T-helper 17 cell (primary cell): ENCODE measurements at places on chromosomes 2 and 18.

DNA sequence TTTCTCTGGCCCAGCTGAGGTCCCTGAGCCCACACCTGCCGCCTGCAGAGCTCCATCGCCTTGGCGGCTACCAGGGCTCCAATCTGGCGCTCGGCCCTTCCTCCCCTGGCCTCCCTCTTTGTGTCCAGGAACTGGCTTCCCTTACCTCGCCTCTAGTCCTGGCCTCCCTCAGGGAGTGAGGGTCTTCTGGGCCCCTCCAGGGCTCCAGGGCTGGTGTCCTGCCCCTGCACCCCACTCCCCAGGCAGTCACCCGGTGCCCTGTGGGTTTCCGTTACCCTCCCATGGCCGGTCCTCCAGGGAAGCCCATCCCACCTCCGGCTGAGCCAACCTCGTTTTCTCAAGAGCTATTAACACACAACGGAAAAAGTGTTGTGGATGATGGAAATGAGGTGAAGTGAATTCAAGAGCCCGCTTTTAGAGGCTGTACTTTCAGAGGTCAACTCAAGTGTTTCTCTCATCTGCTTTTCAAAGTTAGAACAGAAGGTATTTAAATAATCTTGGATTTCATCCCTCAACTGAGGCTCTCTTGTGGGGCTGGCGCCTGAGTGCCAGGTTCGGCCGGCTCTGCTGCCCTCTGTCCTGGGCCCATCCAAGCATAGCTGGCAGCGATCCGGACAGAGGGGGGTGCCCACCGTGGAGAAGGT lies 131.9 kb downstream of the ASB1 start:
- H3K4me1 ChIP-seq: no peaks in the 10 kb centered on the region
- H3K4me3 ChIP-seq: no peak overlapping the region
- no peaks in the 10 kb centered on the region for H3K36me3 ChIP-seq
- DNase-seq: no peak

DNA sequence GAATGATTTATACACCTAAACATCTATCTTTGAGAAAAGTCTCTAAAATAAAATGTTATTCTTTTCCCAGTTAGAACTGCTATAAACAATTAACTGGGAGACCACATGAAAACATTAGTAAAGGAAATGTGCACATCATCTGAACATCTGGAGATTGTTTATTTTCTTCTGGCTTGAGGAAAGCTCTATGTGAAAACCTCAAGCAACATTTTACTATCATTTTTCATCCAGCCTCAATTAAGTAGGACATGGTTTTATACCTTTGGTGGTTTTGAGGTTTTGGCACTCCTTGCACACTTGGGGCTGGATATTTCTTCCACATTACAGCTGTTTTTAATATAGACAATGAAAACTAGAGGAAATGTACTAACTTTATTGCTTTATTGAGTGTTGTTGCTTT lies 609.5 kb upstream of the SLC8A1 start:
- H3K4me3 ChIP-seq: no peak overlapping the region
- no peaks in the 10 kb centered on the region for H3K4me1 ChIP-seq
- H3K27me3 ChIP-seq: no peaks in the 10 kb centered on the region

DNA sequence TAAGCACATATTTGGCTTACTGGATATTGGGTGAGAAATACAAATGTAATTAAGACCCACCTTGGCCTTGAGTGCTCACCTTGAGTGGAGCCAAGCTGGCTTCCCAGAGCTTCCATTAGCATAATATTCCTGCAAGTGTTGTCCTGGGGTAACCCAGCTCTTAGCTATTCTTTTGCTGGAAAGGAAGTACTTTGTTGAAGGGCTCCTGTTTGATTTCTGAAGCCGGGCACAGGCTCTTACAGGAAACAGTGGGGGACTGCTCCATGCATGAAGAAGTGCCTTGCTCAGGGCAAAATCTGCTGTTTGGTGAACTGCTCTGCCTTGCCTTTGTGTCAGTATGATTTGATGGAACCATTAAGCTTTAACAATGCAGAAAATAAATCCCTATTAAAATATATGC lies 325.4 kb downstream of the SMAD2 start:
- DNase-seq: no peak
- H3K4me3 ChIP-seq: no peak overlapping the region
- H3K27ac ChIP-seq: no peak overlapping the region
- H3K36me3 ChIP-seq: no peaks in the 10 kb centered on the region

DNA sequence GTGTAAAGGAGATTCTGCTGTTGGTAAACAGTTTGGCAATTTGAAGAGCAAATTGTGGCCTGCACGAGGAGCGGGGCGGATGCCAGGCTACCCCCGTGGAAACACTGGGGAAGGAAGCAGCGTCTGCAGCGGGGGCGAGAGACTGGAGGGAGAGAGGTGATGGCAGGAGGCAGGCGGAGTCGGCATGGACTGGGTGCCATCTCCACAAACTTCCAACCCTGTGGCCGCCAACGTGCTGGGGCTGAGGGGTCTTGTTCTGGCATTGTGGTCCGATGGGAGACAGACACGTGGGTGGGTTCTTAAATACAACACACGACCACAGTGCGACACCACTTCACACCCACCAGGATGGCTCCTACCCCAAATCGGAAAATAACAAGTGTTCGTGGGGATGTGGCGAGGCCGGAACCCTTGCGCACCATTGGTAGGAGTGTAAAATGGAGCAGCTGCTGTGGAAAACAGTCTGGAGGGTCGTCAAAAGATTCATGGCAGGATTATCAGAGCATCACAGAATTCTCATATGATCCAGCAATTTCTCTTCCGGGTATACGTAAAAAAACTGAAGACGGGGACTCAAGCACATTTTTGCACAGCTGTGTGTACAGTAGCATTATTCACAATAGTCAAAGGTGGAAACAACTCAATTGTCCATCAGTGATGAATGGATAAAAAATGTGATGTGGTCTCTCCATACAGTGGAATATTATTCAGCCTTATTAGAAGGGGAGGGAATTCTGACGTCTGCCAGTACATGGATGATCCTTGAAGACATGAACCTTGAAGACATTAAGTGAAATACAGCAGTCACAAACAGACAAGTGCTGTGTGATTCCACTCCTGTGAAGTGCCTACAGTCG lies 82.4 kb upstream of the HPCAL1 start:
- H3K36me3 ChIP-seq: no peaks in the 10 kb centered on the region
- no peak overlapping the region for H3K27ac ChIP-seq
- H3K4me3 ChIP-seq: no peak overlapping the region
- DNase-seq: no peak
- H3K27me3 ChIP-seq: peaks cover 6% of the 10 kb centered on the region

- no peaks in the 10 kb centered on the region for H3K27me3 ChIP-seq
- H3K4me3 ChIP-seq: no peak overlapping the region
- no peaks in the 10 kb centered on the region for H3K4me1 ChIP-seq
Observed at GRCh38 chr2:18611604-18612003, 22.2 kb upstream of the NT5C1B start.

DNA sequence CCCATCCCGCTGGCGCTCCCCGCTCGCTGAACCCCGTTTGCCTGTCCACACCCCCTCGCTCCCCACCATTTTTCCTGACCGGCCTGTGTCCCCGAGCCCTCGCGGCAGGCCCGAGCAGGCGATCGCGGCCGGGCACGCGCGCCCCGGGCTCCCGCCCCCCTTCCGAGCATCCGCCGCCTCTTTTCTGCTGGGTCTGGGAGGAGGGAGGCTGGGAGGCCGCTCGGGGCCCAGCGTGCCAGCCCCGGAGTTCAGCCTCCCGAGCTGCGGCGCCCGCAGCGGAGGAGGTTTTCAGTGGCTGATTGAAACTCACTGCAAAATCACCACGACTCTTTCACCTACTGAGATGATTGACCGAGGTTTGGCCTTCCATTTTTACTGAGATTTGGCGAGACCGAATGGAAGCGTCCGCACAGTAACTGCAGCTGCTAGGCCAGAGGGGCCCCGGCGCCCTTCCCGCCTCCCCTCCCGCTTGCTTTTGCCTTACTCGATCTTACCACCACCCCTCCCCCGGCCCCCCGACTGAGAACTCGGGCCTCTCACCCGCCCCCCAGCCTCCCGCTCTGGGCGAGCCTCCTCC lies 4.8 kb downstream of the SOX11 start:
- no peak overlapping the region for H3K27ac ChIP-seq
- no peak overlapping the region for H3K4me3 ChIP-seq
- H3K27me3 ChIP-seq: peaks cover 56% of the 10 kb centered on the region
- peaks cover 3% of the 10 kb centered on the region for H3K4me1 ChIP-seq
- peaks cover 3% of the 10 kb centered on the region for H3K36me3 ChIP-seq

- H3K4me3 ChIP-seq: no peak overlapping the region
- H3K4me1 ChIP-seq: peaks cover 18% of the 10 kb centered on the region
- no peak for DNase-seq
- peaks cover 24% of the 10 kb centered on the region for H3K36me3 ChIP-seq
- H3K27ac ChIP-seq: no peak overlapping the region
Observed at GRCh38 chr2:43478412-43479086, 117.3 kb downstream of the THADA start.

GRCh38 chr18:53817976-53818950 lies 406.2 kb downstream of the MBD2 start:
- no peaks in the 10 kb centered on the region for H3K36me3 ChIP-seq
- H3K4me1 ChIP-seq: no peaks in the 10 kb centered on the region
- H3K4me3 ChIP-seq: no peak overlapping the region
- H3K27me3 ChIP-seq: no peaks in the 10 kb centered on the region

DNA sequence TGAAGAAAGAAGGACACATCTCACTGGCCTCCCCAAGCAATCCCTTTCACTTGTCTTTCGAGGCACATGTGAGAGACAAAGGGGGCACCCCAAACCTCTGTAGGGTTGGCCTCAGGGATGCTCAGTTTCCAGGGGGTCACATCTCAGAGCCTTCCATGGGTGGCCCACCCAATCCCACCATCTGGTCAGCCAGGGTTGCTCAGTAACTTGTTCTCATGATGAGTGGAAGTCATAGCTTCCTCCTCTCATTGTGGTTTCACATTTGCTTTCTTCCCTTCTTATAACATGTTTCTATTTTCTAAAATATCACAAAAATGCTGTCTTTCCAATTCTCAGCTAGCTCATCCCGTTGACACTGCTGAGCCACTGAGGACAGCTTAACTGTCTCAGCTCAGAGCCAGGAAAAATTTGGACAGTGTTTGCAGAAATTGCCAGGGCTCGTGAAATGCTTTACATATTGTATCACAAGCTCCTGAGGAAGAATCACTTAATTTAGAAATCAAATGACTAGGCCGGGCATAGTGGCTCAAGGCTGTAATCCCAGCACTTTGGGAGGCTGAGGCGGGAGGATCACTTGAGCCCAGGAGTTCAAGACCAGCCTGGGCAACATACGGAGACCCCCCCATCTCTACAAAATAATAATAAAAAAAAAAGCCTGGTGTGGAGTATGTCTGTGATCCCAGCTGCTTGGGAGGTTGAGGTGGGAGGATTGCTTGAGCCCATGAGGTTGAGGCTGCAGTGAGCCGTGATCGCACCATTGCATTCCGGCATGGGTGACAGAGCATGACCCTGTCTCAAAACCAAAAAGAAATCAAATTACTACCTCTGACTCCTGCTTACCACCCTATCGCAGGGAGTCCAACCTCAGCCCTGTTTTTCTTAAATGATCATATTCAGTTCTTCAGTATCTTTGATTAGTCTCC lies 129.3 kb downstream of the PRKCE start:
- H3K36me3 ChIP-seq: no peaks in the 10 kb centered on the region
- peaks cover 9% of the 10 kb centered on the region for H3K4me1 ChIP-seq
- DNase-seq: no peak
- no peaks in the 10 kb centered on the region for H3K27me3 ChIP-seq

GRCh38 chr2:129492548-129492947 lies 486.9 kb upstream of the RAB6C start:
- H3K4me3 ChIP-seq: no peak overlapping the region
- H3K27ac ChIP-seq: no peak overlapping the region
- DNase-seq: no peak
